Mesothelial cell of epicardium (in vitro differentiated cells): ENCODE measurements at places on chromosomes 3 and 15.

- no peaks in the 10 kb centered on the region for H3K36me3 ChIP-seq
- H3K27me3 ChIP-seq, result no peaks in the 10 kb centered on the region
- no peak for DNase-seq
Measured at GRCh38 chr3:173819368-173819767, 421.8 kb downstream of the NLGN1 start.

DNA sequence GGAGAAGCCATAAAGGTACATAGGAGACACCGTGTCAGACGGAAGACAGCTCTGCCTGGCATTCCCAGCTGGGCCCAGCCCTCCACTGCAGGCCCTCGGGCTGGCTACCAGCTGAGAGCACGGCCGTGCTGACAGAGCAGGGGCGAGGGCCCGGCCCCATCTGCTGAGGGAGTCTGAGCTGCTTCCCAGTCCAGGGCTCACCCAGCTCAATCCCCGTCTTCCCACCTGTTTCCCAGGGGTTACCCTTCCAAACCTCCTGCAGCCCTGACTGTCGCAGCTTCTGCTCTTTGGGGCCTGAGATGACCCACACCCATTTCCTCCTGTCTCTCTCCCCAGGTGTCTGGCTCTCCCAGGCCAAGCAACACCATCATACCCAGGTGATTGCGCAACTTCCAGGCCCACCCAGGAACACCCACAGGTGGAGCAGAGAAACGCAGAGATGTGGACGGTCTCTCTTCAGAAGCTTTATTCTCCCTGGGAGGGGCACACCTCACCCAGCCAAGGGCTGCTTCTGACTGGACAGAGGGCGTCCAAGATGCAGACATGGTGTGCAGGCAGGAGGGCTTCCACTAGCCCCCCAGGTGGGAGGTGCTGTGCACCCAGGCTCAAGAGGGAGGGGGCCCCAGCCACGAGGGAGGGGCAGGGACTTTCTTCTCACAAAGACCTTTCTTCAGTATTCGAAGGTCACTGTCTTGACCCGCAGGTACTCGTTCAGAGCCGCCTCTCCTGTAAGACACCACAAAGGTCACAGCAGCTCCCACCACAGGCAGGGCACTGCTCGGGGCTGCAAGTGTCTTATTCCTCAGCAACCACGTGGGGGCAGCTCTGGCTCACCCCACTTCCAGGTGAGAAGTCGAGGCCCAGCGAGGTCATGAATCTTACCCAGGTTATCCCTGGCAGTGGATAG lies 19.4 kb upstream of the SLC41A3 start:
- H3K4me3 ChIP-seq, result no peak overlapping the region
- DNase-seq, result no peak
- H3K36me3 ChIP-seq, result no peaks in the 10 kb centered on the region
- H3K27me3 ChIP-seq, result no peaks in the 10 kb centered on the region
- H3K27ac ChIP-seq, result no peak overlapping the region

- no peak overlapping the region for H3K4me3 ChIP-seq
- H3K36me3 ChIP-seq, result peaks cover 42% of the 10 kb centered on the region
- H3K27ac ChIP-seq, result no peak overlapping the region
- no peak for DNase-seq
- no peaks in the 10 kb centered on the region for H3K27me3 ChIP-seq
- peaks cover 12% of the 10 kb centered on the region for H3K4me1 ChIP-seq
Measured at GRCh38 chr15:100106732-100107131, 235.0 kb downstream of the ADAMTS17 start.

- H3K4me3 ChIP-seq, result no peak overlapping the region
- H3K4me1 ChIP-seq, result peaks cover 20% of the 10 kb centered on the region
- no peaks in the 10 kb centered on the region for H3K27me3 ChIP-seq
- no peaks in the 10 kb centered on the region for H3K36me3 ChIP-seq
- H3K27ac ChIP-seq, result no peak overlapping the region
Measured at GRCh38 chr3:116140100-116140689, 305.1 kb downstream of the LSAMP start.

- DNase-seq, result no peak
- H3K36me3 ChIP-seq, result no peaks in the 10 kb centered on the region
- H3K4me3 ChIP-seq, result no peak overlapping the region
Measured at GRCh38 chr15:99408236-99409096, 157.2 kb downstream of the LRRC28 start.

DNA sequence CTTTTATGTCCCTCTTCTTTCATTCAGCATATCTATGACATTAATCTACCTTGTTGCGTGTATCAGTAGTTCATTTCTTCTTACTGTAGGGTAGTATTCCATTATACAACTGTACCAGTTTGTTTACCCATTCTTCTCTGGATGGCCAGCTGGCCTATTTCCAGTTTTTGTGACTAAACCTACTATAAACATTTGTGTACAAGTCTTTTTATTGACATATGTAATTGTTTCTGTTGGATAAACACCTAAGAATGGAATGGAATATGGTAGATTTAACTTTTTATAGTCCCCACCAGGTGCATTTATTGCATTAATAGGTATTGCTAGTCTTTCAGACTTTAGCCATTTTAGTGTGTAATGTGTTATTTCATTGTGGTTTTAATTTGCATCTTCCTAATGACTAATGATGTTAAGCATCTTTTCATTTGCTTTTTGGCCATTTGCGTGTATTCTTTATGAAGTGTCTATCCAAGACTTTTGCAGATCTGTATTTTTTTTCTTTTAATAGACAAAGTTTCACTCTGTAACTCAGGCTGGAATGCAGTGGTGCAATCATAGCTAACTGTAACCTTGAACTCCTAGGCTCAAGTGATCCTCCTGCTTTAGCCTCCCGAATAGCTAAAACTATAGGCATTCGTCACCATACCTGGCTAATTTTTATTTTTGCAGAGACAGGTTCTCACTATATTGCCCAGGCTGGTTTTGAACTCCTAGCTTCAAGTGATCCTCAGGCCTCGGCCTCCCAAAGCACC lies 41.9 kb upstream of the XRN1 start:
- no peak overlapping the region for H3K4me3 ChIP-seq
- no peak overlapping the region for H3K27ac ChIP-seq
- DNase-seq, result no peak
- no peaks in the 10 kb centered on the region for H3K4me1 ChIP-seq
- H3K27me3 ChIP-seq, result no peaks in the 10 kb centered on the region
- H3K36me3 ChIP-seq, result peaks cover 41% of the 10 kb centered on the region

GRCh38 chr15:63344731-63345390 lies 36.8 kb downstream of the CA12 start:
- DNase-seq, result no peak
- peaks cover 21% of the 10 kb centered on the region for H3K27me3 ChIP-seq
- H3K4me1 ChIP-seq, result peaks cover 31% of the 10 kb centered on the region

DNA sequence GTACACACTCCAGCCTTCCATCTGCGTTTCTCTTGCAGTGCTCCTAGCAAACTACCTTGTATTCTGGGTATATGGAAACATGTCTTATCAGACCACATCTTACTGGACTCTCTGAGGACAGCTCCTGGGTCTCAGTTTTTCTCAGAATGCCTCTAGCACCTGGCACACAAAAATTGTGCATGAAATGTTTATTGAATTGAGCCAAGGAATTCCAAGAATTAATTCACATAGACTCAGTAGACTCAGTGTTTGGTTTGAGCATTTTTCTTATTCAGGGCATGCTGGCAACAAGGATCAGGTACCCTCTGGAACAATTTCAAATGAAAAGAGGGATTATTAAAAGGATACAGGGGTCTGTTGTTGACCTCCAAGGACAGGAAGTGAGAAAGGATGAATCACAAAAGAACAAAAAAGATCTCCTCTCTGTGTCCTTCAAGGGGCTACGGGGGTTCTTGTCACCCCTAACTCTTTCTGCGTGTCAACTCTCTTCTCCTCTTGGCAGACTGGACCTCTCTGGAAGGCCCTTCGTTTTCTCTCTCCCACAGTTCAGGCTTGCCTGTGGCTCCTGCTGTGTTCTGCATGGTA lies 270.0 kb upstream of the HES1 start:
- H3K27me3 ChIP-seq, result no peaks in the 10 kb centered on the region
- H3K27ac ChIP-seq, result no peak overlapping the region
- no peak for DNase-seq
- peaks cover 51% of the 10 kb centered on the region for H3K4me1 ChIP-seq

DNA sequence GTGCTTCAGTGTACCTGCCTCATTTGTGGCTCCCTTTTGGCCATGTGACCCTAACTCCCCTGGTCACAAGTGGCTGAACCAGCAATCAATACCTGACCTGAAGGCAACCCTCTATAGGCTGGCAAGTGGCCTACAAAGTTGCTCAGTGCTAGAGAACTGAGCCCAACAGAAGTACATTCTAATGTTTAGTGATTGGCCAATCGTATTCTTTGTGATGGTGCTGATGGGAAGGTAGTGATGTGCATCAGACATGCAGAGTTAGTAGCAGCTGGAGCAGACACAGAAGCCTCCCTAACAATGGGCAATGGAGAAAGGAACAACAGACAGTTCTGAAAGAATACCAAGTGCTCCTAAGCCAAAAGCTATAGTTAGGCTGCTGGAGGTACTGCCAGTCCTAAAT lies 10.4 kb upstream of the ATOSA start:
- no peaks in the 10 kb centered on the region for H3K4me1 ChIP-seq
- no peak overlapping the region for H3K4me3 ChIP-seq
- no peak for DNase-seq
- H3K36me3 ChIP-seq, result no peaks in the 10 kb centered on the region
- peaks cover 13% of the 10 kb centered on the region for H3K27me3 ChIP-seq

GRCh38 chr3:102339671-102340070 lies 95.1 kb upstream of the ZPLD1 start:
- no peaks in the 10 kb centered on the region for H3K27me3 ChIP-seq
- H3K27ac ChIP-seq, result no peak overlapping the region
- no peaks in the 10 kb centered on the region for H3K36me3 ChIP-seq
- H3K4me1 ChIP-seq, result no peaks in the 10 kb centered on the region
- H3K4me3 ChIP-seq, result no peak overlapping the region

- H3K27me3 ChIP-seq, result no peaks in the 10 kb centered on the region
- no peaks in the 10 kb centered on the region for H3K36me3 ChIP-seq
- no peak overlapping the region for H3K27ac ChIP-seq
Measured at GRCh38 chr3:85875589-85875988, 916.8 kb downstream of the CADM2 start.

DNA sequence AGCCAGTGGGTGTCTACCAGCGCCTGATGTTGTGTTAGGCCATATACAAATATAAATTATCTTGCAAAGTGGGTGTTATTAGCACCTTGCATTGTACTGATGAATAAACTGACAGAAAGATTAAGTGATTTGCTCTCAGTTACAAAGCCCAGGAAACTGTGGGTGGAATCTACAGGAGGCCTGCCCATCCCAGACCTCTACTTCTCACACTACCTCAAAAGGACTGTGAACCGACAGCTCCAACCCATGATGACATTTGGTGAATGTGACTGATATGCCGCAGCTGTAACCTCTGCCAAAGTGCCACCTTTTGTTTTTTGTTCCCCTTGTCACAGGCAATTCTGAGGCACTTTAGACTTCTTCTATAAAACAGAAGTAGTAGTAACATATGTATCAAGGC lies 43.7 kb upstream of the KCNMB2 start:
- peaks cover 3% of the 10 kb centered on the region for H3K4me1 ChIP-seq
- no peak overlapping the region for H3K4me3 ChIP-seq
- H3K27me3 ChIP-seq, result no peaks in the 10 kb centered on the region
- DNase-seq, result no peak

DNA sequence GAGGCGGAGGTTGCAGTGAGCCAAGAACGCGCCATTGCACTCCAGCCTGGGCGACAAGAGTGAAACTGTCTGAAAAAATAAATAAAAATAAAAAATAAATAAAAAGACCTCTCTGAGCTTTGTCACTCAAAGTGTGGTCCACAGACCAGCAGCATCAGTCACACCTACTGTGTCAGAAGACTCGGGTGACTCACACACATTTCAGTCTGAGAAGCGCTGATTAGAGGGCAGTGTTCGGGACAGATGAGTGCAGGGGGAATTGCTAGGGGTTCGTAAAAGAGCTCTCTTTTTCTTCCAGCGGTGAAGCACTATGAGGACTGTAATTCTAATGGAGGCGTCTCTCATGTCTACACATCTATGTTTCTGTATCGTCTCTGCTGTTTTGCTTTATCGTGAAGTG lies 5.7 kb downstream of the PODXL2 start:
- H3K4me3 ChIP-seq, result no peak overlapping the region
- H3K36me3 ChIP-seq, result no peaks in the 10 kb centered on the region
- H3K4me1 ChIP-seq, result peaks cover 30% of the 10 kb centered on the region
- peaks cover 27% of the 10 kb centered on the region for H3K27me3 ChIP-seq
- no peak overlapping the region for H3K27ac ChIP-seq
- DNase-seq, result no peak

DNA sequence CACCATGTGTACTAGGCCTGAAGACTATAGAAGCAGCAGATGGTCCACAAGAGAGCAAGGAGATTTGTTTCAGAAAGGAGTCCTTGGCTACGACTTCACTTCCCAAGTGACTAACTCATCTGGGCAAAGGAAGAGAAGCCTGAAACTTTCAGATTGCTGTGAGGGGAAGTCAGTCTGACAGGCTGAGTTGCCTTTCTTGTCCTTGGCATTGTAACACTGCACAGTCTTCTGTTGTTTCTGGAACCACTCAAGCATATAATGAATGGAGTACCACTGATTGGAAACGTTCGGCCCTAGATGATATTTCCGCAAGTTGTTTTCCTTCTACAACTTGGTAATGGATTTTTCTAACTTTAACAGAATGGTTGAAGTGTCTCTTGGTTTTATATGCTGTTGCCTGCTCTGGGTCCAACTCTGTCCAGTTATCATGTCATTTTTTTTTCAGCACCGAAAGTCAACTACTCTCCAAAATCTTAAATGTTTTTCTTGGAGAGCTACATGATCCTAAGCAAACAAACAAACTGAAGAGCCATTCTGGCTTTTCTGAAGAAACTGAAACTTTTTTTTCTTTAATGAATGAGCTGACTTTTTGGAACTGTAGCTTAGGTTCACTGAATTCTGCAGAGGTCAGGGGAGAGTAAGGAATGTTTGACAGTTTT lies 685.7 kb downstream of the MECOM start:
- no peak for DNase-seq
- H3K27me3 ChIP-seq, result peaks cover 2% of the 10 kb centered on the region
- no peak overlapping the region for H3K27ac ChIP-seq
- peaks cover 15% of the 10 kb centered on the region for H3K4me1 ChIP-seq
- no peaks in the 10 kb centered on the region for H3K36me3 ChIP-seq

- H3K27ac ChIP-seq, result peak overlapping the region; percentile 40
- H3K27me3 ChIP-seq, result peaks cover 12% of the 10 kb centered on the region
- peak; percentile 31 for DNase-seq
- peak overlapping the region; percentile 88 for H3K4me3 ChIP-seq
- no peaks in the 10 kb centered on the region for H3K36me3 ChIP-seq
Measured at GRCh38 chr3:154121701-154122551, 736 bp downstream of the ARHGEF26 start.

DNA sequence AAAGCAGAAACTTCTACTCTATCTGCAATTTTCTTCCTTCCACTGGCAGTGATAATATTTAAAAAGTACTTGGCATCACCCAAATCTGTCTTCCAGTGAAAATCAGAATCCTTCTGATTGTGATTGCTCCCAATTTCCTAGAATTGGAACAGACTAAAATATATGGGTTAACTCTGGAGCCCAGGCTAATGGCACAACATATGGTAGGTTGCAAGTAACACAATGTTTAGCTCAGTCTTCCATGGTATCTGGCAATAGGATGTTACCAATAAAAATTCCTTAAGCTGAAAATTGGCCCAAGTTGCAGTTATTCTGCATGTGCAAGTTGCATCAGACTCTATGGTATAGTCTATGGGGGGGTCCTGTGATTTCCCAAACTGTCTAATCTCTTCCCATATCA lies 273.5 kb upstream of the ADAMTS9 start:
- H3K27me3 ChIP-seq, result no peaks in the 10 kb centered on the region
- H3K4me1 ChIP-seq, result peaks cover 12% of the 10 kb centered on the region
